ENCODE measurements at places on chromosomes 5 and 9.

- peak; percentile 85 for DNase-seq
Measured at GRCh38 chr5:154857530-154858296, 714 bp upstream of the CNOT8 start.

DNA sequence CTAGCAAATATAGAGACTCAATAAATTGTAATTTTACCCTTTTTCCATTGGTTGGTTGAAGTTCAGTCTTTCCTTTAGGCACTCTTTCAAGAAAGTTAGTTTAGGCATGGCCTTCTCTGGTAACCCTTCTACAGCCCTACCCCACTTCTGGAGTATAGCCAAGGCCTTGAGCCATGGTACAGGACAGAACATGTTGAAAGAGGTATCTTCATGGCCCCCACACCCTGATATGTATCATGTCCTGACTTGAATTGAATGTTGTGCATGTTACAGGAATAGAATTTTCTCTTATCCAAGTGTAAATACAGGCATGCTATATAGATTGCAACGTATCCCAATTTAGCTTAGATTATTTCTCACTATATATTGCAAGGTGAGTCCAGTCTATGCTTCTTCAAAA, 175.6 kb downstream of the CD180 start:
- no peak for DNase-seq

GRCh38 chr9:91298311-91298710, 63.4 kb downstream of the AUH start:
- DNase-seq, result no peak

- DNase-seq, result peak; percentile 14
Measured at GRCh38 chr9:120583958-120584369, 4.0 kb upstream of the CDK5RAP2 start.

DNA sequence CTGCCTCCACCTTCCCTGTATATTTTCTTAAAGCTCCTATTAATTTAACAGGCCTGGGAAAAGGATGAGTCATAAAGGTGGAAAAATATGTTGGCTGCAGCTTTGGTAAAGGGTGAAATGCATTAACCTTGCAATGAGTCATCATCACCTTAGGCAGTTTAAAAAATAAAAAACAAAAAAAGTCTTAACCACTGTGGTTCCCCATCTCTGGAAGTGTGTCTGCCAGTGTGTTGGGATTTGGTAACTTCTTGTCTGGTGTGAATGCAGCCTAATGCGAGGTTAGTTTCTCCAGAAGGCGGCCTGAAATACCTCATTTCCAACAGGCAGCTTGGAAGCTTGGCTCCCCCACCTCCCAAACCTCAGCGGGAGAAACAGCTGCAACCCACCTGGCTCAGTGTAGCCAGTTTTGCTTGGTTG, 265.3 kb upstream of the GAS1 start:
- no peak for DNase-seq

- DNase-seq, result no peak
Measured at GRCh38 chr5:78361631-78361993, 1.2 kb downstream of the SCAMP1 start.

- no peak for DNase-seq
Measured at GRCh38 chr5:14428302-14429081, 153.1 kb upstream of the OTULINL start.

DNA sequence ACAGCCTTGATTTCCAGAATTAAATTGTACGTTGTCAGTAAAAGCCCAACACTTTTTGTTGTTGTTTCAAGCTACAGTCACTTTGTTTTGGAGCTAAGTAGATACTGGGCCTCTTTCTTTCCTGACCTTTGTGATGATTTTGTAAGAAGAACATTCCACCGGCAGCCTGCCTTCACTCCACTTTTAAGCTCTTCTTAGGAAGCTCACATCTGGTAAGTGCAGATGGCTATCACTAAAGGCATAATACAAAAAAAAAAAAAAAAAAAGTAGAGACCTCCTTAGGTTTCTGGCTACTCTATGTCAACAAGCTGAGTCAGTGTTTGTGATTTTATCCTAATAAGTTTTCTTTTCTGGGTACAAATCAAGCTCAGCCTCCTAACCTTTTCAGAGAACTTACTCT, 1922.1 kb upstream of the WWC1 start:
- no peak for DNase-seq

GRCh38 chr5:16934123-16934522, 2.0 kb downstream of the MYO10 start:
- DNase-seq, result no peak

DNA sequence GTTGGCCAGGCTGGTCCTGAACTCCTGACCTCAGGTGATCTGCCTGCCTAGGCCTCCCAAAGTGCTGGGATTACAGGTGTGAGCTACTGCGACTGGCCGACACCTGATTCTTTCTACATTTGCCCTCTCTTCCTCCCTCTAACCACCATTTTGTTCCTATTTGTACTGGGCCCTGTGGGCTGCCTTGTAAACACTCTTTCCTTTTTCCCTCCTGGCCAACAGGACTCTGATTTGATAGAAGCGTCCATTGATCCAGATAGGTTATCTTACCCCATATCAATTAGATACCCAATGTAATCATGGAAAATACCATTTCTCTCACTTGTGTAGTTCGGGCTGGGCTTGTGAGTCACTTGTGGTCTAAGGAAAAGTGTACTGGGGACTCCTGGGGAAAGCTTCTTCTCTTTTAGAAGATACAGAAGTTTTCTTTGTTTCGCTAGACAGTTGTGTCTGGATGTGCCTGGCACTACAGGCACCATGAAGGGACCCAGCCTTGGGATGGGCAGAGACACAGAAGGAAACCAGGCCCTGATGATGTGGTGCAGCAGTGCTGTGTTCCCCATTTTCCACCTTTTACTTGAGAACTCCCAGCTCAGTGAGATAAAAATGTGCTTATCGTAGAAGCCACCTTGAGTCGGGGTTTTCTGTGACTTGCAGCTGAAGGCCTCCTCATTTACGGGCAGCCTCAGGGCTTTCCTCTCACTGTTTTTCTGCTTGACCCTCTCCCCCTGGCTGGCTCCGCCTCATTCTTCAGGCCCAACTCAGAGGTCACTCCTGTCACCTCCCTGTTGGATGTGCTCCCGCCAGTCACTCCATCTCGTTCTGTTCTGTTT, 32.8 kb upstream of the CPEB4 start:
- no peak for DNase-seq

DNA sequence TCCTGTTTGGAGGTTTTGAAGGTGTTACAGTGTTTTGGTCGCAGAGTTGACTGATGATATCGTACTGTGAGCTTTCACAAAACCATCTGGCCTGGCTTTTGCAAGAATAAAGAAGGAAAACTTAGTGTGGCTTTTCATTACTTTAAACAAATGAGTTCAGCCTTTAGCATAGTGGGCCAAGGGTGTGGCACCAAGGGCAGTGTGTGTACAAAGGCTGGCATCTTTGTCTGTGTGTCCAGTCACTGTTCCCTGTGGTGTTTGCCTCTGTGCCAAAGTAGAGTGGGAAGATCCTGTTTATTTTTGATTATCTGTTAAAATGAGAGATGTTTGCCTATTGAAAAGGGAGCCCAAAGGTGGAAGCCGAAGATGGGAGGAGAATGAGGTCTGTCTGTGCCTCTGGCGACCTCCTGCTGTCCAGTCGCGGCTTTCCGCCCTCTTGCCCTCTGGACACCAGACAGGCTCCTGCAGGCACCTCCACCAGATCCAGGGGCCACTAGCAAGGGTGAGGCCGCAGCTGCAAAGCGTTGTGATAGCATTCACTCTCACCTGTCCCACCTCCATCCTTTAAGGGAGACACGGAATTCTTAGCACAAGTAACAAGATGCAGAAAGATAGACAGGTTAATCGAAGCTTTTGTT, 113.7 kb downstream of the TRIO start:
- no peak for DNase-seq

DNA sequence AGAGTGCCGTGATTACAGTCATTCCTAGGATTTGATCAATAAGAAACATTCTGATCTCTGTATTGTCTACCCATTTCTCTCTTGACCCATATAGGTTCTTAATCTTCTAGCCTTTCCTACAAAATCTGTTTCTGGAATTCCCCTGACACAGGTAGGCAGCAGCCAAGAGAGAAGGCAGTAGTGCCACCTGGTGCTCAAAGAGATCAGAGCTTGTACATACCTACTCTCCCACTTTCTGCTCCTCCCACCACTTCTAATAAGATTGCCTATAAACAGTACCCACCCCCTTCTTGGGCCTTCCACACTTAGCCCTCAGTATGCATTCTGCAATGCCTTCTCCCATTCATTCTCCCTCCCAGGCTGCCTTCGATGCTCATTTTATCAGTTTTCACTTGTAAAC, 117.4 kb upstream of the RORB start:
- DNase-seq, result no peak

DNA sequence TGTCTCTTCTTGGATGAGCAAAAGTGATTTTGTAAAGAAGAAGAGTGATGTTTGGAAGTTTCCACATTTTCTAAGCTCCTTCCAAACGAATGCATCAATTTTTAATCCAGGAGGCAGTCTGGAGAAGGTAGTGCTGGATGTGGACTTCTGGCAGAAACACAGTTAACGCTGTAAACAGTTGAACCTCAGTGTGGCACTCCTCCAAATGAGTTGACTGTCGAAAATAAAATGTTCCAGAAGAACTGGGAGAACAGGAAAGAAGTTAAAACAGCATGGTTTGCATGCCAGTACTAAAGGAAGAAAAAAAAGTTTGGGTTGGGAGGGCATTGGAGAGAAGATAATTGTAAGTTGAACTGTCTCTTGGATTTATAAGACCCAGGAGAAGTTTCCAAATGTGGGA, 6.5 kb downstream of the ZNF462 start:
- no peak for DNase-seq

DNA sequence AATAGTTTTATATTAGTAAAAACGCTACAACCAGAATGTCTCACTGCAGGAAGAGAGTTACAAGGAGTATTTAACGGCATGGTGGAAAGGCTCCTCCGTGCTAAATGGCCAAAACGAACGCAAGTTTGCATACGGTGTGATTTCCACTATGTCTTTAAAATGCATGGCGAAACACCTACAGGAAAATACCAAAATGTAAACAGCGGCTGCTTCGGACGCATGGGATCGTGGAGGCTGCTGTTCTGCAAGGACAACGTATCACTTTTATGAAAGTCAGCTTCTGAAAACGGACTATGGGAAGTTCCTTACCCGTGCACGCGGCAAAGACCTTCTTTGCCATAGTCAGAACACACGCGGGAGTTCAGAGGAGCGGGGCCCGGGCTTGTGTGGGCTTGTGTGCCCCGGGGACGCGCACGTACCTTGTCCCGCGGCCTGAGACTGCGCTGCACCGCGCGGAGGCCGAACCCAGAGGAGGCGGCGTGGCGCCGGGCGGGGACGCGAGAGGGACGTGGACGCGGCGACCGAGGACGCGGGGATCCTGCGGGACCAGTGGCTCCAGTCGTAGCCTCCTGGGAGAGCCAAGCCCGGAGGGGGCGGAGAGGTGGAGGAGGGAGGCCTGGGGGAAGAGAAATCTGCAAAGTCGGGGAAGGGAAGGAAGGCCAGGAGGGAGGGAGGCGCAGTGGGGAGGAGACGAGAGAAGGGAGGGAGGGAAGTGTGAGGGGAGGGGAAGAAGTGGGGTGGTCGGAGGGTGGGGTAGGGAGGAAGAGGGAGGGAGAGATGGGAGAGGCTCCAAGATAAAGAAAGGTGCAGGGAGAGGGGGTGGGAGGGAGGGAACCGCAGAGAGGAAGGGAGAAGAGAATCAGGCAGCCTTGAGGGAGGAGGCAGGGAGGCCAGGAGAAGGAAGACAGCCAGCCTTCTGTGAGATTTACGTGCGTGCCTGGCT, at the start of gene CMBL:
Gene CMBL (minus strand): TSS at position 697 of the 943 bp plus-strand sequence. CDS start 17,140 bp downstream, outside the sequence.
- DNase-seq, result peak; percentile 20

- no peak for DNase-seq
Measured at GRCh38 chr5:43567967-43568366, 11.1 kb upstream of the PAIP1 start.

GRCh38 chr5:123156577-123157296, 67.7 kb downstream of the PRDM6 start:
- no peak for DNase-seq

- DNase-seq, result no peak
Measured at GRCh38 chr5:91132550-91132949, 250.6 kb downstream of the ARRDC3 start.

- DNase-seq, result no peak
Measured at GRCh38 chr5:58761407-58761806, 178.5 kb downstream of the RAB3C start.

- DNase-seq, result no peak
Measured at GRCh38 chr5:264338-264737, 7.1 kb upstream of the PDCD6 start.

DNA sequence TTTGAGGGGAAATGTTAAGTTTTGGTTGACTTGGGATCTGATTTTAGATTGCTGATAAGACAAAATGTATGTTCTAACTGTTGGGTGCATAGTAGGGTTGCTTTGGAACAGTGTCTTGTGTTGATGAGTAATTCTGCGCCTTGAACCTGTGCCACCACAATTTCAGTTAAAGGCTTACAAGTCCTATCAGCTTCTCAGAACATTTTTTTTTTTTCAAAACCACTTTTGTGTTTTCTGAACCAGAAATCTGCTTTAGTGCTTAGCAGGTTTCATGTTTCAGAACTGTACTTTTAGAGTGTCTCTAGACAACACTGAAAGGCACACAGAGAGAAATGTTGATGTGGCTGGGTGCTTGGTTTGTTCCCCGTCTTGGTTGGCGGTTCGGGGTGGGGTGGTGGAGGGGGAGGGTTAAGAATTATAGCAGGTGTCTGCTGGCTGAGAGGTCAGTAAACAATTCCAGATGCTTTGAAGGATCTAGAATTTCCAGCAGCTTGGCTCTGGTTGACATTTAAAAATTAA, 84.6 kb downstream of the ANKRD55 start:
- peak; percentile 16 for DNase-seq

GRCh38 chr5:178988436-178989220, 6.5 kb downstream of the GRM6 start:
- DNase-seq, result no peak

All from activated naive CD4-positive, alpha-beta T cell treated with Interleukin-2 at 50 U/mL for 16 hours (primary cell).